ENCODE measurements at places on chromosomes 5 and 9.

- DNase-seq: no peak
Observed at GRCh38 chr5:97559827-97560598, 377.0 kb upstream of the RIOK2 start.

DNA sequence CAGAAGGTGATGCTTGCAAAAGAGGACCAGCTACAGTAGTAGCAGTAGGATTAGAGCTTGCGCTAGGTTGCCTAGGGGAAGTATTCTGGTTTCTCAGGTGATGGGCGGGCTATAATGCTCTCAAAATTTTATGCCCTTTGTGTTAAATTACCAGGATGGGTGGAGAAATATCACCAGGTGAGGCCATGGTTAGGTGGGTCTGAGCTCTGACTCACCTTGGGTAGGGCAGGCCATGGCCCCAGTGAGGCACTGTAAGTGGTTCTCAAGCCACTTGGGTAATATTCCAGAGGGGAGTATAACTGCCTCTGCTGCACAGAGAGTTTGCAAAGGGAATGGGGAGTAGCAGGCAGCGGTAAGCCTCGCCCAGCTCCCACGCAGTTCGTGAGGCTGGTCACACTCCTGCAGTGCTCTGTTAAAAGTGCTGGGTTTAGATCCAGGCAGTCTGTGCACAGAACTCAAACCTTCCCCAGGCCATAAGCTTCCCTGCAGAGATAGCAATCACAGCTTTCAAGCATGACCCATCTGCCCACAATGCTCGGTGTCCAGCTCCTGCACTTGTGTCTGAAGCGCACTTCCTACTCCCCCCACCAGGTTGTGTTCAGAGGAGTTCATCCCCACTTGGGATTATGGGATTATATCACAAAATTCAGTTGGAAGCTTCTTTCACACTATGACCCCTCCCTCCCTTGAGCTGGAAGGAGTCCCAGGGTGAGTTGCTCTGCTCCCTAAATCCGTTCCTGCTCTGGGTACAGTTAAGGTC, 575.0 kb downstream of the CHSY3 start:
- no peak for DNase-seq

GRCh38 chr5:173228639-173229381, 6.2 kb downstream of the NKX2-5 start:
- no peak for DNase-seq

GRCh38 chr5:127136908-127137307, 63.6 kb upstream of the C5orf63 start:
- no peak for DNase-seq

DNA sequence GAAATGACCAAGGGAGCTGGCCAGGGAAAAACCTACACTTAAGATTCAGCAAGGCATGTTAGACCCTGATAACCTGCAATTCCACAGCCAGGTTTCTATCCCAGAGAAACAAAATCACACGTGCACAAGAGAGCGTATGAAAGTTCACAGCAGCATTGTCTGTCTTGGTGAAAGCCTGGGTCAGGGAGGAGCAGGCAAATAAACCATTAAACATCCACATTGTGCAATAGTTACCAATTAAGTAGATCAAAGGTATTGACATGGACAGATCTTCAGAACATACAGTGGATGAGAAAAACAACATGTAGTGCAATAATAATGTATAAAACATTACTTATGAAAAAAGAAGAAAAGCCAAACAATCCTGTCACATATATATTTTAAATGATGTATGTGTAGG, 15.9 kb upstream of the GPX3 start:
- no peak for DNase-seq

GRCh38 chr5:61159836-61160235, 2.4 kb downstream of the SMIM15 start:
- DNase-seq: no peak

- DNase-seq: no peak
Observed at GRCh38 chr9:80359941-80360881, 788.4 kb downstream of the TLE4 start.

- no peak for DNase-seq
Observed at GRCh38 chr5:179080724-179081123, 20.6 kb downstream of the ZNF354C start.

DNA sequence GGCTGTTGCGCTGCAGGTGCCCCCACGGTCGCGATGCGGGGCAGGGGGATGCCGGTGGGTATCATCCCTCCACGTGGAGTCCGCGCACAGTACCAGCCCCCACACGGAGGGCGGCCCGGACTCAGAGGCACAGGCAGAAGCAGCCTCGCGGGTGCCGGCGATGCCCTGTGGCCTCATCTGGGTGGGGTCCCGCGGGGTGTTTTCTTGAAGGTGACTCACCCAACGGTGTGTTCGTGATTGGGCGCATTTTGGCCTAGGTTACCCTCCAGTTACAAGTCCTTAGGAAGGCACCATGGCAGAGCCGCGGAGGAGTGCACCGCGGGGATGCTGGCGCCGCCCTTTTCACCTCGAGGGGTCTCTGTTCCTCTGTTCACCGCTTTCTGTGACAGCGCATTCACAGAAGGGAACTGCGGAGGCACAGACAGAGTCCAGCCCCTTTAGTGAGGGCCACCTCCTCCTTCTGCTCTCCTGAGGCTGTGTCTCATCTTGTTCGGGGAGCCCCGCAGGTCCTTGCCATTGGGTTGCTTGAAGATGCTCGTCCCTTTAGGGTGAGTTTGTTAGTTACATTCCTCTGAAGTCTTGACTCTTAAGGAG, 21.6 kb upstream of the EXOC3 start:
- DNase-seq: no peak

GRCh38 chr5:143313298-143313852, 90.1 kb downstream of the NR3C1 start:
- DNase-seq: no peak

- DNase-seq: no peak
Observed at GRCh38 chr9:31393240-31393639, 991.2 kb upstream of the ACO1 start.

DNA sequence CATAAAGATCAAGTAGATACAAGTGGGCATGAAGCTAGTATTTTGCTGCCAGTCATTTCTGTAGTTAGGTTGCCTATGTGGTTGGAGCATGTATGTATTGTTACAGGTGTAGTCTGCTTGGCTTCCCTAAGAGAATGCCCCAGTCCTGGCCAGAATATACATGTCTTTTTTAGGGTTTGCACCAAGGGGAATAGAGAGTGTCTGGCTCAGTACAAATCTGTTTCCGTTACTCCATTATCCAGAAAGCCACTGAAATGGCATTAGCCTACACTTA, 23.2 kb downstream of the TGFBR1 start:
- DNase-seq: no peak

DNA sequence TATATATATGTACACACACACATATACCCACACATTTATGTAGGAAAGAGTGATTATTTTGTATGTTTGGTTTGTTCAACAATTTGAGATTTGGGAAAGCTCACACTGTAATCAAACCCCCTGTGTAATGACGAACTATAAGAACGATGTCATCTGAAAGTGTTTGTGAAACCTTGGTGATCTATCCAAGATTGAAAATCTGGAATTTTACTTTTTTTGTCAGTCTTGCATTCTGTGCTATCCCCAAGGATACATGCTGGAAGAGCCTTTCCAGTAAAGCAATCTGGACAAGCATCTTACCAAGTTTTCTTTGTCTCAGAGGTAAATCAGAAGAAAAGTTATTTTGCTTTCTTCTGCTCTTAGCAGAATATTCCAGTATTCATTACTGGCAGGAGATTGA, 23.3 kb downstream of the SGCD start:
- no peak for DNase-seq

GRCh38 chr9:14563902-14564624, 129.2 kb downstream of the ZDHHC21 start:
- no peak for DNase-seq

DNA sequence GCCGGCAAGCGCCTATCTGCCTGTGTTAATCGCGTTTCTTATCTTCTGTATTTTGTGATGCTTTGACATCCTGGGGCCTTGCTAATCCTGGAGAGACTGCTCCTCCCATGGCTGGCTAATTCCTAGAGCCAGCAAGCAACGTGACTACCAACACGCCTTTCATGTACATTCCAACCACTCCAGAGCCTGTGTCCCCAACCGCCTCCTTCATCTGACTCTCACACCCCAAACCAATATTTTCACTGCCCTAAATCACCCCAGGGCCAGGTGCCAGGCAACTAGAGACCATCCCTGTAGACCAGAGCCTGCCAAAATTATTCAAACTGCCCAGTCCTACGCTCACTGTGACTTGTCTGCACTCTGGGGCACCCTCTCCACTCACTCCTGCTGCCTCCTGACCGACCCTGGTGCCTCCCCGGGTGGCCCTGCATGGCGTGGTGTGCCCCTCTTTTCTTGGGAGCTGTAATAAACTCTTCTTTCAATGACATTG, 50.5 kb upstream of the COL5A1 start:
- no peak for DNase-seq

DNA sequence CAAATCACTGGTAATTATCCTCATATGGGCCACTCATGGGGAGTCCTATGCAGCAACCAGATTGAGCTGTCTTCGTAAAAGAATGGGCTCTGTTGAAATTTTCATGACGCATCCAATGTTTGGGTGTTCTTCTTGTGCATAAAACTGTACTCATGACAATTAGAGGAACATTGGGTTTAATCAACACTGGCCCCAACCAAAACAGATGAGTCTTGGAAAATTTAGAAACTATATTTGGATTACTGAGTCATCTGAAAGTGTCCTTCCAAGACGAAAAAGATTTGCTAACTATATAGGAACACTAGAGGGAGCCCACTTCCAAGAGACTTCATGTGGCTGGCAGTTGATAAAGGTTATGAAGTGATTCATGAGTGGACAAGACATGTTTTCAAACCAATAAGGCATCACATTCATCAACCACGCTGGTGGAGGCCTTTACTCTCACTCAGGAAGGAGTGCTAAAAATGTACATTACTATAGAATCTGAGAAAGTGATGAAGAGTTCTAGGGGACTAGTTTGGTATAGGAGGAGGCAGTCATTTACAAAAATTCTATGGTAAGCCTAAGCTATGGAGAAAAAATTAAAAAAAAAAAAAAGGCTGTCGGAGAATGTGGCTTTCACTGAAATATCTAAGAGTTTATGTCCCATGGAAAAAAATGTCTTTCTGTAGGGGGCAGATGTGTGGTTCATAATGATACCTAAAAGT, 313.5 kb downstream of the PRDM9 start:
- no peak for DNase-seq

GRCh38 chr5:115946655-115947054, 15.6 kb upstream of the LVRN start:
- DNase-seq: no peak

DNA sequence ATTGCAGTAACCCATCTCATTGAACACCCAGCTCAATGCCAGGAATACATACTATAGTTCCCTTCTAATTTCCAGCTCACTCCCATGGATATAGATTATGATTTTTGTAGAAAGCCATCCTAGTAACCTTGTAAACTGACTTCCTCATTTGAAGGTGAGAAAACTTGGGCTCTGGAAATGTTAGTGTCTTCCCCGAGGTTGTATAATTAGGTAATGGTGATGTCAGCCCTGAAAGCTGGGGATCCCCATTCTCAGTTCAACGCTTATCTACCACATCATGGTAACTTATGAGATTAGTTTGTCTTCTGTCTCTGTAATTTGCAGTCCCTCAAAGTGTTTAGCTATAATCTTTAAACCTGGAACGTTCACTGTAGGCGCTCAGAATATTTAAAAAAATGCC, 34.6 kb upstream of the PTCH1 start:
- DNase-seq: no peak

DNA sequence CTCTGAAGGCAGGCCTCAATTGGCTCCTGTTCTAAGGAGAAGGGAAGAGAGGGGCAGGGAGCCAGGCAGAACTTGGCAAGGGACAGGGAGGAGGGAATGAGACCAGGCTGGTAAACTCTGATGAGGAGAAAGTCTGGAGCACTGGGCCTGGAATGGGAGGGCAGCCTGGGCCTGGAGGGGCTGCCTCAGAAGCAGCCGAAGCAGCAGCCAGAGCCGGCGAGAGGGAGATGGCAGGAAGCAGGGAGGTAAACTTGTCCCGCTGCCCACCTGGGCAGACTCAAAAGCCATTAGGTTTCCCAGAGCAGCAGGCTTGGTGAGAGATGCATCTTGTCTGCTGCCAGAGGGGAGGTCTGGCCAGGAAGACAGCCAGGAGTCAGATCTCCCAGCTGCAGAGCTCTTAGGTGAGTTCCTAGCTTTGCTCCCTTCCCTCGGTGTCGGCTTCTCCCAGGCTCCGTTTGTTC, 37.0 kb upstream of the CRB2 start:
- DNase-seq: no peak

- no peak for DNase-seq
Observed at GRCh38 chr5:83375049-83375745, 96.3 kb upstream of the VCAN start.

- DNase-seq: no peak
Observed at GRCh38 chr5:67073045-67073680, 123.4 kb downstream of the CD180 start.

DNA sequence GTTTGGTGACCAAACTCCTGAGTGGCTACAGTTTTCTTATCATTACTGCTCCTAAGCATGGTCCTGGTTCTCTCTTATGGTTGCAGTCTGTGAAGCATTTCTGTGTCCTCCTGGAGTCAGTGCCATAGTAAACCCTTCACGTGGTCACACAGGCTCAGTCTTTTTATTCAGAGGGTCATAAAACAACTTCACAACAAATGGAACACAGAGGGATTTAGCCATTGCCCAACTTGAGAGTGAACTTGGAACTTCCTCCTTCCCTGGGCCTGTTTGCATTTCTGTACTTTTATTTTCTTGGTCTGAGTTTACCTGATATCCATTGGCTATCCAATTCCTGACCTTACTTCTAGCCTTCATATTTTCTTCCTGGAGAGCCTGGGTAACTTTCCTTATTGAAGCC, 144.9 kb downstream of the CCDC192 start:
- no peak for DNase-seq

GRCh38 chr5:34563269-34563668, 92.9 kb upstream of the RAI14 start:
- no peak for DNase-seq

DNA sequence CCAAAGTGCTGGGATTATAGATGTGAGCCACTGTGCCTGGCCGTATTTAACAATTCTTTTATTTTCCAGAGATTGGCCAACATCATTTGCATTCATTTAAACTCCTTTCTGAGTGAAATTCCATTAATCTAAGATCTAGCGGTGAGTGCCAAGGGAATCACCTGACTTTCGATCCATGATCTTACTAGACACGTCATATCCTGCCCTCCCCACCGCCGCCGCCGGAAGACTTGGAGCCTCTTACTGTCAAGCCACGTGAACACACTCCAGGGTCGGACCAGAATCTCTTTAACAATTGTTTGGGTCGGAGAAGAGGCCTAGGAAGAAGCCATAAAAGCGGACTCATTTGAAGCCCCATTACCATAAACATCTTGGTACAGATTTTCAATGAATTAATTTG, 12.9 kb downstream of the INPP5E start:
- DNase-seq: no peak

GRCh38 chr9:91757782-91758181, 192.2 kb downstream of the ROR2 start:
- DNase-seq: no peak

All from stimulated activated CD8-positive, alpha-beta memory T cell treated with anti-CD3 and anti-CD28 coated beads, Interleukin-15, amount 100 ng/mL, for 24 hours (primary cell).